ENCODE measurements at places on chromosomes 7 and 10.

GRCh38 chr10:18472977-18473376 is 178.4 kb downstream of the NSUN6 start:
- DNase-seq = peak; percentile 19

- DNase-seq = no peak
Observed at GRCh38 chr7:45583296-45583695, 9.1 kb downstream of the ADCY1 start.

- no peak for DNase-seq
Observed at GRCh38 chr7:72446591-72447462, 34.7 kb upstream of the CALN1 start.

GRCh38 chr7:30979027-30979426 is 15.3 kb downstream of the GHRHR start:
- no peak for DNase-seq

DNA sequence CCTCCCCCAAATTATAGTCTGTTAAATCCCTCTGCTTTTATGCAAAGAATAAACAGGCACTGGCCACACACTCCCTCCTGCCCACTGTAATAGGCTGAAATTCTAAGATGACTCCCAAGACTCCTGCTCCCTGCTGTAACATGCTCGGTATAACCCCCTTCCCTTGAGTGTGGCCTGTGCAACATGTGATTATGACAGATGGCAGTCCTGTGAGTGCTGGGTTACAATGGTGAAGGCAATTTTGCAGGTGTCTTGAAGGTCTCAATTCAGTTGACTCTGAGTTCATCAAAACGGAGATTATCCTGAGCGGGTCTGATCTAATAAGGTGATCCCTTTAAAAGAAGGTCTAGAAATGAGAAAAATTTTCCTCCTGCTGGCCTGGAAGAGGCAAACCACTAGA is 55.9 kb downstream of the CREB3L2 start:
- DNase-seq = no peak

DNA sequence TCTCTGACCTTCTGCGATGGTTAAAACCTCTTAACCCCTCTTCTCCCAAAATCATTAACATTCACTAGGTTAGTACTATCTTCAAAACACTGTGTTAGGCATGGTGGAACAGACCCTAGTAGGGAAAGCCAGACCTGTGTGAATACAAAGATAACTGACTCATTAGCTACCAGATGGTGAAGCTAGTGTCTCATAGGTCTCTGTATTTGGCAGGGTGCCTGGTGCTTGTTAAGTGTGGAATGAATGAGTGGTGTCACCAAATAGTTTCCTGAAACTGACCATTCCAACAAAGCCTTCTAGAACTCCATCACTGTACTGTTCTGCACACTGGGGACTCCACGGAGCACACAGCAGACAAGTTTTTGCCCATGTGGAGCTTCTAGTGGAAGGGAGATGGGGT is 27.7 kb upstream of the TM9SF3 start:
- DNase-seq = no peak

- DNase-seq = peak; percentile 39
Observed at GRCh38 chr7:124152859-124153692, 120.2 kb upstream of the TMEM229A start.

DNA sequence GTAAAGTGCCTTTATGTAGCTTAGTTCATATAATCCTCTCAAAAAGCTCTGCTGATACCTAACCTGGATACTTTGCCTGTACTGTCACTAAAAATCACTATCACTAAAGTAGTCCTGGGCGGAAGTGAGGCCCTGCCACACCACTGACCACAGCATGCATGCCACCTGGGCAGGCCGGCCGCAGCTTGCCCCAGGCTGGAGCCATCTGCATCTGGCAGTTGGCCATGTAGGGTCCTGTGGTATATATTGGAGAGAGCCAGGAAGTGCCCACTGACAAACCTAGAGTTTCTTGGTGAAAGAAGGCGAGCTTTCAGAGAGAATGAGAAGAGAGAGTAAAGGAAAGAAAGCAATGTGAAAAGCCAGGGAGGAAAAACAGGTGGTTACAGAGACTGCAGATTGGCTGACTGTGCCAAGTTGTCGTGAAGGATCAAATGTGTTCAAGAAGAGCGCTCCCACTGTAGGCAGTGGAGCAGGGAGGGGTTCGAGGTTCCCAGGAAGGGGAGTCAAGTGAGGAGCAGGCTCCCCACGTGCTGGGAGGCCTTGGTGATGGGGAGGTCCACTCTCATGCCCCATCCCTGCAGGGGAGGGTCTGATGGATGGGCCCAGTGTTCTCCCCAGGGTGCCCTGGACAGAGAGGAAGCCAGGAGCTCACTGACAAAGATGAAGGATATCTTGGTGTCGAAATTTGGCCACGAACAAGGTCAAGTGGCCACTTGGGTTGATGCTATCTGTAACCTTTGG is 13.6 kb downstream of the LOXL4 start:
- peak; percentile 16 for DNase-seq

- peak; percentile 88 for DNase-seq
Observed at GRCh38 chr7:100003711-100004661, 11.4 kb upstream of the ZKSCAN1 start.

GRCh38 chr10:52390388-52390787 is 76.3 kb downstream of the DKK1 start:
- DNase-seq = no peak

GRCh38 chr7:31106303-31107105 is 54.4 kb downstream of the ADCYAP1R1 start:
- no peak for DNase-seq

DNA sequence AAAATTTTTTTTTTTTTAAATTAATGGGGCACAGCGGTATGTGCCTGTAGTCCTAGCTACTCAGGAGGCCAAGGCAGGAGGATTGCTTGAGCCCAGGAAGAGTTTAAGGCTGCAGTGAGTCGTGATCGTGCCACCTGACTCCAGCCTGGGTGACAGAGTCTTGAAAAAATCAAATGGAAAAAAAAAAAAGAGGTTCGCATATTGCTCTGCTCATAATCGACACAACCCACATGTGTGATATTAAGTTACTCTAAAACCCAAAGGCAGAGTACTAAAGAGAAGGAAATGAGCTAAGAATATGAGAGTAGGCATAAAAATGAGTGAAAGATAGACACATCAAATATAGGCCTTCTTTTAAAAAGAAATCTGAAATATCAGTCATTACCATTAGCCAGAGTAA is 66.3 kb downstream of the IGF2BP3 start:
- no peak for DNase-seq

GRCh38 chr10:20215547-20216152 is 399.4 kb downstream of the PLXDC2 start:
- DNase-seq = no peak

GRCh38 chr10:79555354-79556309 is 4.6 kb downstream of the SFTPA2 start:
- no peak for DNase-seq

DNA sequence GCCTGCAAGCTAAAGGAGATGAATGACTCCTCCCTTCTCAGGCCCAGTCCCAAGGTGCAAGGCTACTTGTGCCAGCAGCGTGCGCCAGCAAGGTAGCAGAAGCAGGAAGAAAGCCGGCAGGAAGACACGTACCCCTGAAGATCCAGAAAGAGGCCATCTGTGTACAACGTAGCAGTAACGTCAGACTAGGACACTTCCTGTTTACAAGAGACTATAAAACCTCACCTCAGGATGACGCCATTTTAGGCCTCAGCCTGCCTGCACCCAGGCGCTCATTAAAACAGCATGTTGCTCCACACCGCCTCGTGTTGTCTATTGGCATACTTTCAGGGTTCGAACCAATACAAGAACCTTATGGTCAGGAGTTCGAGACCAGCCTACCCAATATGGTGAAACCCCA is 41.4 kb upstream of the SNX10 start:
- no peak for DNase-seq

DNA sequence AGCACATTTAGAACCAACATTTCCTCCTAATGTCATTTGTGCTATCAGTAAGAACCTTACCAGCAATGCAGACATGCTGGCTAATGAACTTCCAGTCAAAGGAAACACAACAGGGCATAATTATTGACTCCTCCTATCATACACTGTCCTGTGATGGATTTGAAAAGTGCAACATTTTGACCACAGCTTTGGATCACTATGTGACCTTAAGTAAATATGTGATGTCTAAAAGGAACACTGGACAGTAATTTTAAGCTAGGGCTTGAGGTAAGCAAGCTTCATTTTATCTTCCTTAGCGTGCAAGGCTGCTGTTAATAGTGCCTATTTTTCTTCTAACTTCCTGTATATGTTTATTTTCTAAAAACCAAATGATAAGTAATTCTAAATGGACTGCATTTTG is 240.6 kb upstream of the HGF start:
- no peak for DNase-seq

GRCh38 chr10:125106586-125106985 is 53.8 kb downstream of the CTBP2 start:
- DNase-seq = peak; percentile 17

- DNase-seq = no peak
Observed at GRCh38 chr7:146119002-146119401, 2.4 kb downstream of the CNTNAP2 start.

- no peak for DNase-seq
Observed at GRCh38 chr7:117564627-117565026, 84.8 kb downstream of the CFTR start.

GRCh38 chr10:119526149-119526548 is 16.4 kb downstream of the RGS10 start:
- no peak for DNase-seq

DNA sequence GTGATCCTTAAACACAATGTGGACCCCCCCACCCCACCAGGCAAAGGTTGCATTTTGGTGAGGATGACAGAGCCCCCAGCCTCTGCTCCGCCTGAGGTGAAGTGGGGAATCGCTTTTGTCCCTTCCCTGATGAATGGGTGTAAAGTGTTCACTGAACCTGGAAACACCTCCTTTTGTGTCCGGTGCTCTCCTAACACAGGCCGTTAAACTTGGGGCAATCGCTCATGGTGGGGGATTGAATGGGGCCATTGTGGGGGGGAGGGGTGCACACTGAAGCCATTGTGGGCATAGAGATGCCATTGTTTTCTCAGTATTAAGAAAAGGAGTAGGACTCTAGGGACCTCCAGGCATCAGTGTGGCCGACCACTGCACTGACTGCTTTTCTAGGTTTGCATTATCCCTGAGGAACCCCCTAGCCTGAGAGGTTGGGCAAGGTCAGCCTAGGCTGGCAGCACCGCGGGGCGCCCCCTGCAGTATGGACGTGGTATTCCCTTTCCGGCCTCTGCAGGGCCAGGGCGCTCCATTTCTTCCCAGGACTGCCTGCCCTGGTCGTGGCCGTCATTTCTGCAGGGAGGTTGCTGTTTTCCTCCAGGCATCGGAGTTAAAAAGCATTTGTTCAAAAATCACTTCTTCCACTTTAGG is 158.3 kb downstream of the TCF7L2 start:
- no peak for DNase-seq

GRCh38 chr7:85018498-85018897 is 168.4 kb downstream of the SEMA3D start:
- DNase-seq = no peak

DNA sequence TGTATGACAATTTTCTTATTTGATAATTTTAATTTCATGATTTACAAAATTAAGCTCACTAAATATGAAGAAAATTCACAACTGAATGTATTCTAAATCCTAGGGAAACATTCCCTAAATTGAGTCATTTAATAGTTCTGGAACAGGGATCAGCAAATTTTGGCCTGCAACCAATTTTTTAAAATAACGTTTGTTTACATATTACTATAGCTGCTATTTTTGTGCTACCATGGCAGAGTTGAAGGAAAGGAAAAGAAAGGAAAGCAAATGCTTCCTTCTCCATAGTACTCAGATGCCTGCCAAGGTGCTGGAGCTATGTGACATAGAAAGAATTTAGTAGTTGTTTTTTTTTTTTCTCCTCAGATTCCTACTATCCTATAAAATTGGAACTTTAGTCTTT is 1307.7 kb upstream of the LRRTM3 start:
- no peak for DNase-seq

- DNase-seq = no peak
Observed at GRCh38 chr7:157359581-157359980, 22.8 kb downstream of the DNAJB6 start.

DNA sequence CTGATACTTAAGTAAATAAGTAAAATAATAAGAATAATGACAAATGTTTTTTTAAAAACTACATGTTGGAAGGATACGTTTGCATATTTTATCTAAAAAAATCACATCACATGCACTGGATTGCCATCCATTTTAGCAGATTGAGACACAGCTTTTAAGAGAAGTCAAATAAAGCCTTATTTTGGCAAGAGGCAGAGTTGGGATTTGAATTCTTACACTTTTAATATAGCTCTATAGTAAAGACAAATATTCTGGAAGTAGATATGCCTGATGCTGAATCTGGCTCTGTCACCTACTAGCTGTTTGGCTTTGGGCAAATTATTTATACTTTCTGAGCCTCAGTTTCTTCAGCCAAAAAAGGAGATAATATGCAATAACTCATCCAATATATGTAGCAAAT is 386.4 kb downstream of the ETV1 start:
- DNase-seq = no peak

DNA sequence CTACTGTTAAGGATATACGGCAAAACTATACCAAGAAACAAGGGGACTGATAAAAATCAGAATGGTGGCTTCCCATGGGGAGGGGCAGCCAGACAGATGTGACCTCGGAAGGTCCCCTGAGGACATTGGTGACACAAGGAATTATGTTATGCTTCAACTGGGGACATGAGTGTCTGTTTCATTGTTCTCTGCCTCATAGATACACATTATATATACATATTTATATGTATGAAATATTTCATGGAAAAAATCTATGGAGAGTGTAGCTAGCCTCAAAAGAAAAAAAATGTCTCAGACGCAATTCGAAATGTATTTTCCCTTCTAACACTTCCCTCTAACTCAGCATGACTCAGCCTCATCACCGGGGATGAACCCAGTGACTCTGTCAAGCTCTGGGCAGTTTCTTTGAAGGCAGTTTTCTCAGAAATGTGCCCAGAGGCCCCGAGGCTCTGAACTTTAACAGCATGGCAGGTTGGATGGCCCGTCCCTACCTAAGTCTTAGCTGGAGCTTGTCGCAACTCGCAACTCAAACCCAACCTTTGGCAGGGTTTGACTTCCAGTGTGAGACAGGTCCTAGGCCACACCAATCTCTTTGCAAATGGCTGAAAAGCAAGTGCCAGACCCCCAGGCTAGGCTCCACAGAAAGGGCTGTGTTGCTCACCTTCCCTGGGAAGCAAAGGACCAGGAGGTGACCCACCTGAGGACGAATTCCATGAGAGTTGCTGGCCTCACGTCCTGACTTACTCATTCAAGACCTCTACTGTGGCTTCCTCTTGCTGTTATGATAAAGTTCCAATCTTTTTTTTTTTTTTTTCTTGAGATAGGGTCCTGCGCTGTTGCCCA is 86.9 kb downstream of the CARD11 start:
- DNase-seq = no peak

GRCh38 chr7:68717176-68717575 is 881.1 kb upstream of the AUTS2 start:
- no peak for DNase-seq

DNA sequence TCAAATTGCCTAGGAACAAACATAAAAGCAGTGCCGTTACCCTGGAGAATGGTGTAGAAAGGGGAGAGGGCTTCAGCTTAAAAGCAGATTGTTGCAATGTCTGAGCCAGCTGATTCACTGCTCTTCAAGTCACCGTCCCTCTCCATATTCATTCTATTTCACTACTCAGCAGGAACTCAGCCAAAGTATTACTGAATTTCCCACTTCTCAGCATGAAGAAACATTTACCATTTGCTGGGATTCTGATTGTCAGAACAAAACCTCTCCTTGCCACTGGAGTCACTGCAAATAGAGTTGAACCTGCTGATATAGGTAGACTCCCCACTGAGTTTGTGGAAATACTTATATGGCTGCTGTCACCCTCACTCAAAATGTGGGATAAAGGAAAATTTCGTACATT is 71.7 kb downstream of the PPP1R17 start:
- DNase-seq = no peak

- DNase-seq = no peak
Observed at GRCh38 chr10:110013630-110014293, 6.0 kb downstream of the ADD3 start.

GRCh38 chr10:6398399-6398798 is 181.7 kb downstream of the PRKCQ start:
- DNase-seq = no peak
